Esophagus muscularis mucosa (tissue), 4 donors: ENCODE measurements at places on chromosomes 4 and X. TPM values are rescaled to one million over a fixed set of nuclear protein-coding genes. Genes with fewer than 3 reads are reported as not detected.

DNA sequence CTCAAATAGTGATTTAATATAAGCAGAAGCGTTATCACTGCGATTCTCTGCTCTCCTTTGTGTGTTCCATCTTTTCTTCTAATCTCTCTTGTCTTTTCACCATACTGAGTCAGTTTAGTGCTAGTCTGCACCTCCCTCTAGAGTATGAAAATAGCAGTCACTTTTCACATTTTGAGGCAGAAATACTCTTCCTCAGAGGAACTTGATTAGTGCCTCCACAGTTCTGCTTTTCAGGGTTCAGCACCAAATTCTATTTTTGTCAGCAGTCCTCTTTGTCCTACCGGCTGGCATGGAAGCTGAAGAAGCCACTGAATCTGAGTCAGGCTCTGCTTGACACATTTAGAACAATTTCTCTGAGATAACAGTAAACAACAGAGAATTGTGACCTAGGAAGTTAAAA is 49.7 kb upstream of the ANKRD17 start:
- no peak for DNase-seq

GRCh38 chrX:122188751-122189150 is 995.3 kb upstream of the GRIA3 start:
- no peak for DNase-seq

- DNase-seq, result no peak
These were observed 43.8 kb downstream of the FHL1 start for GRCh38 chrX:136191171-136191570.

DNA sequence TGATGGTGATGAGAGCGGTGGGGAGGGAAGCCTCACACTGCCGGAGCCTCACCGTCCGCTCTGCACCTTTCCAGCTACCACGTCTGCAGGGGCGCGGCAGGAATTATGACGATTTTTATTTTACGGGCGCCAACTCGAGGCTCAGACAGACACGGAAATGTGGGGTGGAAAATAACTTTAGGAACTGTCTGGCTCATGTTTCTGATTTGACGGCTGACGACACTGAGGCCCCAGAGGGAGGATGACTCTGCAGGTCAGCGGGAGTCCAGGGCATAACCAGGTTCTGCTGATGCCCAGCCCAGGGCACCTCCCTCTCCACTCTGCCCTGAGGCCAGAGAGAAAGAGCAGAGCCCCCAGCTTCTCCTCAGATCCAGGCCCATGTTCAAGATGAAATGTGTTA is 43.9 kb downstream of the C4orf50 start:
- no peak for DNase-seq

DNA sequence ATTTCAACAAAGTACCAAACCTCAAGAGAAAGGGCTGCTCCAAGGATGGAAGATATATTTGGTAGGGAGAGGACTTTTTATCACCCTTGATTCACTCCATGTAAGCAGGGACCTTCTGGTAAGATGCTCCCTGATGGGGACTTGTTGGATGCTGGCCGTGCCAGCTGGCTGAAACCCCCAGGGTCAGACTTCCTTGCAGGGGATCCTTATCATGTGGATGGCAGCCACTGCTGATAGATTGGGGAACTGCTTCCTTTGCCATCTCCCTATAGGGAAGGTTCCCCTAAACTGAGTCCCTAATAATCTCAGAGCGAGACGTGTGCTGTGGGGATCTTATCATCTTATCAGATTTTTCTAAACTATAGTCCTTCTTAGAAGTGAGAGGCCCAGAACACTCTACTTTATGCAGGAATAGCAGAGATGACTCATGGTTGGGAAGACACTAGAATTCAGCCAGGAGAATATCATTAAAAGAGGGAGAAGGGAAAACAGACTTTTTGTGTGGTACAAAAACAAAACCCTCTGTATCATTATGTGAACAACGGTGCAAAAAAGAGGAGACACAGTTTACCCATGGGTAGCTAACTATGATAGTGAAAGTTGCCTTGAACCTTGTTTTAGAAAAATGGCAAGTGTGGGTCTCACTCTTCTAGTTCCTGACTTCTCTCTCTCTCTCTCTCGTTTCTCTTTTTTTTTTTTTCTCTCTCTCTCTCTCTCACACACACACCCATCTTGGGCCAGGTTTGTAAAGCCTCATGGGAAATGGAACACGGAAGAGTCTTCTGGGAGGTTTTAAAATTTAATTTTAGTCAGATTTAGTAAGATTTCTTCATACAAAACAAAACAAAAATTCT is 16.1 kb downstream of the RHOH start:
- DNase-seq, result no peak

DNA sequence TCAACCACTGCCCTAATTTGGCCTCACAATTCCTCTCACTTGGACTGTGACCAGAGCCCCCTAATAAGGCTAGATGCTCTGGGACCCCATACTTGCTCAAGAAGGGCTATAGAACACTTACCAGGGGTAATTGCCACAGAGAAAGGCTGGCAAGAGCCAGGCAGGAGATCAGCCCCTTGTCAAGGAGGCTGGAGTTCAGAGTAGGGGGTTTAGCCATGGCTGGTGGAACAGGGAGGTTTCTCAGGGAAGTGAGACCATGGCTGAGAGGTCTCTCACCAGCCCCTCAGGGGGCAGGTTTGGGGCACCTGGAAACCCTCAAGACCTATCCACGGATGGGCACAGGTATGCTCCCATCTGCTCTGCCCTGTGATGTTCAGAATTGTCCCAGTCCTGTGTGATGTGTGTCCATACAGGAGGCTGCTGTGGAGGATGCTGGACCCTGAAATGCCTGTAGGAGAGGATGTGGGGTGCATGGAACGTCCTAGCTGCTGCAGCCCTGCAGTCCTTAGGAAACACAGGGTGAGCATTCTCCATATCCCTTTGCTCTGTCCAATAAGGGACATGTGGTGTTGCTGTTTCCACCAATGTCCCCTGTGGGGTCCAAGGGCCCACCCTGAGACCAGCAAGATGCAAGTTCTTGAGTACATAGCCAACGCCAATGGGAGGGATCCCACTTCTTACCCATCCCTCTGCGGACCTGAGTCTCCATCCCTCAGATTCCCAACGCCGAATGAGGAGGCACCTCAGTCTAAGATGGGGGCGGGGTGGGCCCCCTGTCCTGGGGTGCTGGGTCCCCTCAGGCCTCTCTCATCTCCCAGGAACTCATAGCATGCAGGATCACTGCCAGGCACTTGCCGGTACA is 16.4 kb upstream of the HSFX1 start:
- no peak for DNase-seq

- DNase-seq, result no peak
These were observed 213.4 kb upstream of the S100G start for GRCh38 chrX:16436348-16437188.

- no peak for DNase-seq
These were observed 51.1 kb downstream of the MSN start for GRCh38 chrX:65718538-65718937.

- no peak for DNase-seq
These were observed 7.6 kb downstream of the SLC25A43 start for GRCh38 chrX:119406776-119407175.

GRCh38 chr4:183413234-183414200 is 30.9 kb upstream of the CDKN2AIP start:
- DNase-seq, result no peak

- DNase-seq, result no peak
These were observed 231.5 kb upstream of the DIAPH2 start for GRCh38 chrX:96453139-96453538.

DNA sequence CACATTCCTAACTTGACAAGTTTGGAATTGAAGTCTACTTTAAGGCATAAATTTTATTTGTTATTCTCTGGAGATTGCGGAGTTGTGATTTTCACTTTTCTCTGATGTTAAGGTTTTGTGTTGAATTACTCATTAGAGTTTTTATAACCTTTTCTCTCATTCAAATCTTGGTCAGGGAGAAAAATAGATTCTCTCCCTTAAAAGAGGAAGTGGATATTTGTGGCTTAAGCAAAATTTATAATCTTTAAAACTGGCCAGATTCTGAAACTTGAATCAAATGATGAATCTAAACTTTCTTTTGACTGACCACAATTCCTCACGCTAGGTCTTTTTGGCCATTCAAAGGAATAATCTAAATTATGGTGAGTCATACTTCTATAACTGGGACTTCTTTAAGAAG is 361.4 kb downstream of the TEX13C start:
- DNase-seq, result no peak

GRCh38 chrX:123600181-123600580 is 132.7 kb downstream of the THOC2 start:
- DNase-seq, result no peak

GRCh38 chr4:5958199-5958735 is 60.0 kb downstream of the C4orf50 start:
- DNase-seq, result no peak

UNC5C gene
- total RNA-seq, result 2.1 TPM

RAB9B gene
- 8.9 TPM for total RNA-seq

- DNase-seq, result no peak
These were observed 722 bp upstream of the TMEM33 start for GRCh38 chr4:41934514-41934900.

OPN1MW gene
- not detected for total RNA-seq

TIGD4 gene
- 0.52 TPM for total RNA-seq

DNA sequence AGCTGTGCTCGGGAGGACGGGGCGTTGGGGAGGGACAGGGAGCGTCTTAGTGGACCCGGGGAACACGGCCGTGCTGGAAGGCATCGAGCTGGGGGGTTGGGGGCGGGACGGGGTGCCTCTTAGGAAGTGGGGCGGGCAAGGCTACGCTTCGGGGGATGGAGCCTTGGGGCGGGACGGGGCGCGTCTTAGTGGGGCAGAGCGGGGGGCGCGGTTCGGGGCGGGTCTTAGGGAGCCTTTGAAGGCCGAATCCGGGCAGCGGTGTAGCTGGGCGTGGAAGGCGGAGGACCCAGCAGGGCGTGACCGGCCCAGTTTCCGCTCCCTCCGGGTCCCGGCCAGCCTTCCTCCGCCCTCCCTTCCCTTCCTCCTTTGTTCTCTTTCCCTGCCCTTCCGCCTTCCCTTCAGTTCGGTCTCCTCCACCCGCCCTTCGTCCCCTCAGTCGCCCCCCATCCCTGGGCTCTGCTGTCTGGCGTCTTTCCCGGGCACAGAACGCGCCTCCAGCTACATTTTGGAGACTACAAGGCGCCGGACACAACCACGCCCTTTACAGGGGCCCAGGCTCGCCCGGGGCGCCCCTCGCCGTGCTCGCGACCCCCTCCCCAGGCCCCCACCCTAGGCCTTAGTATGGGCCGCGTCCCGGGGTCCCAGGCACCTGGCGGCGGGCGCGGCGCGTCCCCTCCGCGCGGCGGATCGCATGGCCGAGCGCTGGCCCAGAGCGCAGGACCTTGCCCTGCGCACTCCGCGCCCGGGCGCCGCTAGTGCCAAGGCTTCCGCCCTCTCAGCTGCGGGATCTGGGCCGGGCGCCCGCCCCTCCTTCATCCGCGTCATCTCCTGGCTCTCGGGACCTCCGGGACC is at the start of gene ARSD:
Gene ARSD (minus strand): TSS at position 757 of the 852 bp plus-strand sequence. CDS start 64 bp downstream, at position 693.
- DNase-seq, result peak; percentile 96

DNA sequence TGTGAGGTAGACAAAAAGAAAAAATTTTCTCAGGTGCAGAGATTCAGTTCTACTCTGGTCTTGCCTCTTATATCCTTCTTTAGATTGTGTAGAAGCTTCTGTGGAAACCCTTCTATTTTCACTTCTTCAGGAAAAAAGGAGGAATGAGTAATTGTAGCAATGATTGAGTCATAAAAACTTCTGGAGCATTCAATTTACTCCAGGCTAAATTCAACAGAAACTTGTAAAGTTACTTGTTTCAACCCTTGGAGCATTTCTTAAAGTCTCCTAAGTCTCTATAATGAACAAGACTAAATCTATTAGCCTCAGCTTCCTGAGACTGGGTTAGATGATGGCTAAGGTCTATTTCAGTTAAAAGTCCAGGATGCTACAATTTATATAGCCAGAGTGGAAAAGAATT is 29.9 kb downstream of the BOD1L1 start:
- DNase-seq, result no peak

FGFBP1 gene
- total RNA-seq, result 0.92 TPM

GRCh38 chrX:135112096-135112729 is 8.1 kb downstream of the ETDB start:
- no peak for DNase-seq

MAML3 gene
- 6.1 TPM for total RNA-seq

DNA sequence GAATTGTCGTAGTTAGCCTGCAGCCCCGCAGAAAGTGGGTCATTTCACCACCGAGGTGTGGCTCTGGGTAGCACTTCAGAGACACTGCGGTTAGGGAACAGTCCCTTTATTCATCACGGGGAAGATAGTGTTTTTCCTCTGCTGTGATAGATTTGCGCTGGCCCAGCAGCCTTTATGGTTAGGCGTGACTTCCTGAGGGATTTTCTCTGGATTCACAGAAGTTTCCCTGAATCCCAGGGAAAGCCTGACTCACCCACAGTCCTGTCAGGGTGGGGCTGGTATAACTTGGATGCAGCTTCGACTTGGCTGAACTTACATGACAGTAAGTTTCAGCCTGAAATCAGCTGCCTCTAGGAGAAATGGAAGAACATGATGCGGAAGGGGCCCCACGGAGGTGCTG is 196.3 kb upstream of the HHIP start:
- DNase-seq, result no peak

DNA sequence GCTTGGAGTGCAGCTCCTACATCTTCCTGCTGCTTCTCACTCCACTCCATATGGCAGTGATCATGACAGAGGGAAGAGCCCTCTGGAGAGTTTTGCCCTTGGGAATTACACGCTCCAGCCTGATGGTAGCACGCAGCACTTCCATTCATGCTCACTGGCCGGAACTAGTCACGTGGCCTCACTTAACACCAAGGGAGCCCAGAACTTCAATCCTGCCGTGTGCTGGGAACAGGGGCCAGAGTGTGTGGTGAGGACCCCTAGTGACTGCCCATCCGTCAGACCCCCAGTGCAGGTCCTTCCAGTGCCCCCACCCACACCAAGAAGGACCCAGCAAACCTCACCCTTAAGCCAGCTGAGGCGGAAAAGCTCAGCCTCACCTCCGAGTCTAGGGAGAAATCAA is 230.7 kb downstream of the EVC2 start:
- no peak for DNase-seq

GRCh38 chr4:155299103-155299502 is 77.7 kb downstream of the MAP9 start:
- DNase-seq, result no peak

- DNase-seq, result no peak
These were observed 84.2 kb upstream of the NRK start for GRCh38 chrX:105738162-105738561.

DNA sequence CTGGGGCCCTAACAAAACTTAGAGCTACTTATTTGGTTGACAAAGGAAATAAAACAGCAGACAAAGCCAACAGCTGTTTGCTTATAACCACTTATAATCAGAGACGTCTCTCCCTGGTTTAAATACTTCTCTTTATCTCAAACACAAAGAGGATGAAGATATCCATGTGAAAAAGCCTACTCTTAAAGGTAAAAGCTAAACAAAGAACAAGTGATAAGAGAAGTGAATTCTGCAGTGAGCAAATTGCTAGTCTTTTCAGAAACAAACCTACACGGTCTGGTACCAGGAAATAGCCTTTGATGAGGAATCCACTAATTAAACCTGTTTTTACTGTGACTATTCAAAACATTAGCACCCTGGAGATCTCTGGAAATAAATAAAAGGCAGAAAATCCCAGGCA is 46.7 kb downstream of the GRIA3 start:
- no peak for DNase-seq
